Stimulated activated CD4-positive, alpha-beta T cell treated with anti-CD3 and anti-CD28 coated beads, Interleukin-15, amount 100 ng/mL, for 1 hour (primary cell): ENCODE measurements at places on chromosomes 3 and 15.

GRCh38 chr15:51798281-51798680 is 31.2 kb upstream of the TMOD3 start:
- DNase-seq = no peak

GRCh38 chr3:10725067-10725466 is 91.0 kb upstream of the SLC6A11 start:
- no peak for DNase-seq

DNA sequence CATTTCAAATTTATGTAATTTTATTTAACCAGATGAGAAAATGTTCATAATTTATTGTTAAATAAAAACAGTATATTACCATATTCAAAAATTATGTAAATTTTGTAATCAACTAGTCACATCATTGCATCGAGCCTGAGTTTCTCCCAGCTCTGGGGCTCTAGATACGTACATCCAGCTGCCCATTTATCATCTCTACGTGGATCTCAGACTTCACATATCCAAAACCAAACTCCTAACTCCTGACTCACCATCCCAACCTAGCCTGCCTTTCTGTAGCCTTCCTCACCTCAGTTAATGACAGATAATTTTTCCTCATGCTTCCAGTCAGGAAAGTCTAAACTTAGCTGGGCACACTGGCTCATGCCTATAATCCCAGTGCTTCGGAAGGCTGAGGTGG is 194.8 kb downstream of the SSR3 start:
- DNase-seq = no peak

GRCh38 chr3:167876620-167877281 is 141.2 kb downstream of the SERPINI1 start:
- DNase-seq = no peak

GRCh38 chr3:98730338-98730737 is 32.8 kb upstream of the ST3GAL6 start:
- no peak for DNase-seq

GRCh38 chr3:69390771-69391170 is 4.9 kb upstream of the FRMD4B start:
- DNase-seq = no peak

DNA sequence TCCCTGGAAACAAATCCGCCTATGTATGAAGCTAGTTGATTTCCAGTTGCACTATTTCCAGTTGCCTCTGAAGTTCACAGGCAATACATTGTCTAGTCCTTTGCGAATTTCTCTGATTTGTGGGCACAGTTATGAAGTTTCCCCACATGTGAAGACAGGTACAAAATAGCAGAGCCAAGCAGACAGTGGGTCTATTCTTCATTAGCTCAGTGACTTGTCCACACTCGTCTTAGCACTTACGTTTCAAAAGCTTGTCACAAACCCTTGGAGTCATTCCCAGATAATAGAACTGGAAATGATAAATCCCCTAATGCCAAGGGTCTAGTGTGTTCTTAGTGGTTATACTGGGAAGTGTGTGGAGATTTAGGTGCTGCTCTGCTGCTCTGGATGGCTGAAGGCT is 14.5 kb downstream of the SRPRB start:
- DNase-seq = no peak

DNA sequence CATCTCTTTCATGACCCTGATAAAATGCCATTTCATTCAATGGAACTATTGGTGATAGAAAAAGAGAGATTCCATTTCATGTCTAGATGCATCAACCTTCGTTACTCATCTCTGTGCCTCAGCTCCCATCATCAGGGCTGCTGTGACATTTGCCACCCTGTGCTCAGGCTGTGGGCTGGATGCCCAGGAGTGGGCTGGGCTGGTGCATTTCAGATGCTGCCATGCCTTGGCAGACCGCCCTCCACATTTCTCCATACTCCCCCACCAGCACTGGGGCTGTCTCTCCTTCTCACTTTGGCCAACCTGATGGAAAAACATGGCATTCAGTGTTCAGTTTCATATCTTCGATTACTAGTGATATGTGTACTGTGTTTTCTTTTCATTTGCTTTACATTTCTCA is 59.1 kb downstream of the DNASE1L3 start:
- DNase-seq = no peak

DNA sequence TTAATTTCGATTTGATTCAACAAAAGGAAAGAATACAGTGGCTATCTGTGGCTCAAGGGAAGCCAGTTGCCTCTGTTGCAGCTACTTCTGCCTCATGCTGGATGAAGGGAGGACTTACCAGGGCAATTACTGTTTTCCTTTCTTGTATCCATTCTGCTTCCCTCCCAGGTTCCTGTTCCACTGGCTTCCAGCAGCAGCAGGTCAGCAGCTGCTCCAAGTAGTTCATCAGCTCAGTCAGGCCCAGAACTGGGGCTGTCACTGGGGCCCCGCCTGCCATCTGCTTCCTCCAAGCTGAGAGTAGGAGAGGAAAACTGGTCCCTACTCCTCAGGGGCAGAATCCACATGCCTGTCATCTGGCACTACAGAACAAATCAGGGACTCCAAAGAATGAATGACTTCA is 48.6 kb upstream of the ULK4 start:
- no peak for DNase-seq

DNA sequence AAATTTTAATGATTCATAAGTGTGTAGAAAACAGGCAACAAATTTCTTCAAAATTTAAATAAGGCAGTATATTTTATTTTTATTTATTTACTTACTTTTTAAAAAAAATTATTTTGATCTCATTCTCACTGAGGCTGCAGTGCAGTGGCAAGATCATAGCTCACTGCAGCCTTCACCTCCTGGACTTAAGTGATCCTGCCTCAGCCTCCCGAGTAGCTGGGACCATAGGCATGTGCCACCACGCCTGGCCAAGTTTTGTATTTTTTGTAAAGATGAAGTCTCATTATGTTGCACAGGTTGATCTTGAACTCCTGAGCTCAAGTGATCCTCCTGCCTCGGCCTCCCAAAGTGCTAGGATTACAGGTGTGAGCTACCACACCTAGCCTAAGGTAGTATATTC is 61.2 kb upstream of the XRN1 start:
- DNase-seq = no peak

- no peak for DNase-seq
These were observed 319.3 kb upstream of the GBE1 start for GRCh38 chr3:82080792-82081191.

DNA sequence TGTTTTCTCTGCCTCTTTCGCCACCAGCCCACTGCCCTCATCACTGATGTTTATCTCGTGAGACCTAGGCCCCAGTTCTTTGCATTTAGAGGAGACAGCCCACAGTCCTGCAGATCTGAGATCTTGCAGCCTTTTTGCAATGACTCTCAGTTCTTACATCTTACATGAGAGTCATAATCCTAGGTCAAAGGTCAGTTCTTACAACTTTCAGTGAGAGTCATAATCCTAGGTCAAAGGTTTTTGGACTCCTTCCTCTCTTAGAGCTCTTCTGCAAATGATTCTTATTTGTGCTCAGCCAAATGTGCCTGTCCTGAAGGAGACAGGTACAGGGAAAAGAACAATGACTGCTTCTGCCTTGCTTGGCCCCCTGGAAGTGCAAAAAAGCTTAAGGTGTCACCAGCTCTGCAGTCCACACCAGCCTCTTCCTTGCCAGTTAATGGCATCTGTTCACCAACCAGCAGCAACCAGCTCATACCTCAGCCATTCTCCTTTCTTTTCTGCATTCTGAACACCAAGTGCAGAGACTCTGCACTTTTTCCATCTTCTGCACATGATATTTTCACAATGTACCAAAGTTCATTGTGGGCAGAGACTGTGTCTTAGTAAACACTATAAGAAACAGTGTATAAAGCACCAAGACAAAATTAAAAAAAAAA is 67.1 kb downstream of the ABHD5 start:
- no peak for DNase-seq

GRCh38 chr3:188000361-188000861 is 153.5 kb upstream of the LPP start:
- DNase-seq = no peak

DNA sequence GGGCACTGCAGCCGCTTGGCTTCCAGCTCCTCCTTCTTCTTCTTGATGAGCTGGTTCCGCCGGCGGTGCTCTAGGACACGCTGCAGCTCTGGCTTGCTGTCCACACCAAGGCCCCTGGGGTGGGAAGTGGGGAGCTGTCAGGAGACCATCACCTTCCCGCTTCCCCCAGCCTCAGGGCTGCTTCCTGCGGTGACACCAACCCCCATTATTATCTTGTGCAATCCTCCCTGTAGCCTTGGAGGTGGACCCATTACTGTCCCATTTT is 10.0 kb downstream of the FAM107A start:
- DNase-seq = no peak

- no peak for DNase-seq
These were observed 873 bp downstream of the CAPN7 start for GRCh38 chr3:15206662-15207576.

GRCh38 chr3:150697646-150698045 is 6.1 kb downstream of the ERICH6 start:
- DNase-seq = no peak

DNA sequence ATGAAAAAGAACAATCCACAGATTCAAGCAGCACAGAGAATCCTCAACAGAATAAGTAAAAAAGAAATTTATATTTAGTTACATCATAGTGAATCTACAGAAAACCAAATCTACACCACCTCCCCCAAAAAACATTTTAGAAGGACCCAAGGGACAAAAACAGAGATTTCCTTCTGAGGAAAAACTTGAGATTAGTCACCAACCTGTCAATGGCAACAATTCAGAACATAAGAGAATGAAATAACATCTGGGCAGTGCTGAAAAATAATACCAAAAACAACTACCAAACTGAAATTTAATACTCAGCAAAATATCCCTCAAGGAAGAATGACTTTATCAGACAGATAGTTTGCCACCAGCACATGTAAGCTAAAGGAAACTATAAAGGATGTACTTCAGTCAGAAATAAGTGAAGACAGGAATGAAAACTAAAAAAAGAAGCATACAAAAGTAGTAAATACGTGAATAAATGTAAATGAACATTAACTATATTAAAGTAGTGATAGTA is 260.7 kb downstream of the ULK4 start:
- DNase-seq = no peak

DNA sequence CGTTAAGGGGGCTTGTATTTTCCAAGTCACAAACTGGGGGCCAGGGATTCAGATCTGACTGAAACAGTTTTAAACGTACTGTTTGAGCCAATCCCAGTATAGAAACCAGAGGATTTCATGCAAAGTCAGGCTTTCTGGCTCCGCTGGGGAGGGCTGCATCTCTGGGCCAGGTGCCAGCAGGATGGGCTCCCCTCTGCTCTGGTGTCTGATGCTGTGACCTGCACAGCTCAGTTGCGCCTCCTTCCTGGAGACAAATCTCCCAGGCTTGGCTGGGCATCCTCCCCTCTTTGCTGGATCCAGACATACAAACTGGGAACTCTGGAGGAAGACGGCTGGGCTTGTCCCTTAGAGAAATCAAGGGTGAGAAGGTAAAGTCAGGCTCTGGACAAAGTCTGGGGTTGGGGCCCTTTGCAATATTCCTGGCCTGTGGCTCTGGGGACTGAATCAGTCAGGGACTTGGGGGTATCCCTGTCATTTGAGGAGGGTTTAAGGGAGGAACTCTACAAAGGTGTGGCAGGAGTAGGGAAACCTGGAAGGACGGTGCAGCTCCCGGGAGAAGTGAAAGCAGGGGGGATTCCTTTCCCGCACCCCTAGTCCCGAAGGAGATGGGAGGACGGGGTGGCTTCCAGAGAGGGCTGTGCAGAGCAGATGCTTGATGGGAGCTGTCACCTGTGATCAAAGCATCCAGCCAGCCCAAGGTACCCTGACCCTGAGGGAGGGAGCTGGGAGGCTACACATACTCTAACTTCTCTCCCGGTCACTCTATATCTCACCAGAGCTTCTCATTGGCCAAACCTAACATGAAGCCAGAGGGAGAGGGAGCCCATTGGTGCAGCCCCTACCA is 114.8 kb upstream of the ATP2B2 start:
- DNase-seq = no peak

DNA sequence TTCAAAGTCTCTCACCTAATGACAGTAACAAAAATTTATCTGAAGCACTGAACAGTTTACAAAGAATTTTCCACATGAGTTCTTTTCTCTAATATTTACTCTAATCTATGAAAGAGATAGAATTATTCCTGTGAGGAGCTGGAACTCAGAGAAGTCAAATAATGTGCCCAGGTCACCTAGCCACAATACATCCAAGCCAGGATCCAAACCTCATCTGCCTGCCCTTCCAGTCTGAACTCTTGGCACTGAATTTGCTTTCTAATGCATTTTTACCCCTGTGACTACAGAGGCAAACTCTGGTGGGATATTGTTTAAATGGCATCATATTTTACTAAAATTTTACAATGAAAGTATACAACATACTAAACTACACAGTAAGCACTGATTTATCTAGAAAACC is 191.4 kb upstream of the RORA start:
- DNase-seq = no peak

DNA sequence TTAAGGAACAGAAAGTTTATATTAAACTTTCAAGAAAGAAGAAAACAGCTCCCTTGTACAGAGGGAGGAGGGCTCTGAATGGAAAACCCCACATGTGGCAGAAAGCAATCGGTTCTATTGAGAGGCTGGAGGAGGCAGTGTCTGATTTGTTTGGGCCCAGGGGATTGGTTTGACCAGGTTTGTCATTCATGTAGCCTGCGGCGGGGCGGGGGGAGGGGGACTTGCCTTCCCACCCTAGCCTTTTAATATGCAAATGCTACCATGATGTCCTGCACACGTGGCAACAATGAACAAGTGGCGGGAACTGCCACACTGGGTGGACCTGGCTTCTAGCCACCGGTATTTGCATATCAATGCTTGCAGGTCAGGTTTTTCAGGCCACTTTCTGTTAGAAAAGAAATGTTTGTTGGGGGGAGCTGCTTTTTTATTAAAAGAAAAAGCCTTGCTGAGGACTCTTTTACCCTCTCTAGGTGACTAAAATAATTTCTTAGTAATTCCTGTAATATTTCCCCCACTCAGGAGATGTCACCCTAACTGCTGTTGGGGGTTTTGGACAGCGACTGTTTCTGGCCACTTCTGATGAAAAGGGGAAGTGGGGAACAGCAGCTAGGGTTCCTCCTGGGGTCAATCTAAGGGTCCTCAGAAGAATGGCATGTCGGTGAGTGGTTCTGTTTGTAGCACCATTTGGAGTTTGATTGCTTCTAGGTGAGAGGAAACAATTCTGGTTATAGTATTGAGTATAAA is 691.2 kb downstream of the TBL1XR1 start:
- no peak for DNase-seq

GRCh38 chr3:170610321-170610884 is 24.5 kb upstream of the SLC7A14 start:
- no peak for DNase-seq

DNA sequence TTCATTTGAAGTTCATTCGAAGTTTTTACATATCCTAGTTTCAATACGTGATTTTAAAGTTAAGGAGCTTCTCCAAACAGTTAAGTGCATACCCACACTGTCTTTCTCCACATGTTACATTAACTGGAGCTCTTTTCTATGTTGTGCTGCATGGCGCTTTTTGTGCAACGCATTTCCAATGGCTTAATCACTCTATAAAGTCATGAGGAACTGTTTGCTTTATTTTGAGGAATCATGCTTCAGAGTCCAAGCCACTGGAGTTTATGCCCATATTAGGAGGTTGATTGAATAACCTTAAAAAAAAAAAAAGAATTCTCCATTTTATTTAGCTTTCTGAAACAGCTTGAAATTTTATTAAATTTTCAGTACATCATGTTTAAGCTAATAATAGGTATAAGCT is 109.4 kb upstream of the MBNL1 start:
- no peak for DNase-seq

- DNase-seq = no peak
These were observed 18.9 kb upstream of the ARRDC4 start for GRCh38 chr15:97941572-97941971.
